ENCODE measurements at places on chromosomes 12 and 14.

GRCh38 chr12:97595936-97596335 is 133.3 kb downstream of the RMST start:
- no peak for DNase-seq

GRCh38 chr12:54723379-54724256 is 75.5 kb upstream of the DCD start:
- DNase-seq = no peak

DNA sequence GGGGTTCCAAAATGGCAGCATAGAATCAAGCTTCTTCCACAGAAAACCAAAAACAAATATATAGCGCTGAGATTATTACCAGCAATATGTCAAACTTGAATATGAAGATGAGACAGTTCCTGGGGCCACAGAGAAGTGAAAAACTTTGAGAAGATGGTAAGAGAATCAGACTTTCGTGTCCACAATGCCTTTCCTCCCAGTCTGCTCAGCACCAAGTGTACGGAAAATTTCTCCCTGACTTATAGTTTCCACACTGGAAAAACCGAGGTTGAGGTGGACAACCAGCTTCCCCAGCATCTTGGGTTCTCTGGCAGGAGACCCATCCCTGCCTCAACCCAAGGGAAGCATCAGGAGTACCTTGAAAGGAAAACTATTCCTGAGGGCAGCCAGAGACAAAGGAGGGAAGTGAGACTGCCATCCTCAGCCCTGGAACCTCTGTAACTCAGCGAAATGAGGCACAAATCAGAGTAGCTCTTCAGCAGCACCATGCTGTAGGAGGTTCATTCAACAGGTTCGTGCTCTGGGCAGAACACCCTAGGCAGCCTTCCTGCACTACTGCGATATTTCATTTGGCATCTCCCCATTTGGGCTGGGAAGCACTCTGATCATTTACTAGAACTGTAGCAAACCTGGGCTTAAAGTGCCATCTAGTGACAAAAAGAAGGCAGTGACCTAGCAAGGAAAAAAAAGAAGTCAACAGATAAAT is 52.4 kb upstream of the CAPRIN2 start:
- DNase-seq = no peak

GRCh38 chr12:59076622-59077021 is 156.3 kb upstream of the LRIG3 start:
- DNase-seq = no peak

- DNase-seq = no peak
Observed at GRCh38 chr14:73777420-73777819, 63.2 kb upstream of the PNMA1 start.

DNA sequence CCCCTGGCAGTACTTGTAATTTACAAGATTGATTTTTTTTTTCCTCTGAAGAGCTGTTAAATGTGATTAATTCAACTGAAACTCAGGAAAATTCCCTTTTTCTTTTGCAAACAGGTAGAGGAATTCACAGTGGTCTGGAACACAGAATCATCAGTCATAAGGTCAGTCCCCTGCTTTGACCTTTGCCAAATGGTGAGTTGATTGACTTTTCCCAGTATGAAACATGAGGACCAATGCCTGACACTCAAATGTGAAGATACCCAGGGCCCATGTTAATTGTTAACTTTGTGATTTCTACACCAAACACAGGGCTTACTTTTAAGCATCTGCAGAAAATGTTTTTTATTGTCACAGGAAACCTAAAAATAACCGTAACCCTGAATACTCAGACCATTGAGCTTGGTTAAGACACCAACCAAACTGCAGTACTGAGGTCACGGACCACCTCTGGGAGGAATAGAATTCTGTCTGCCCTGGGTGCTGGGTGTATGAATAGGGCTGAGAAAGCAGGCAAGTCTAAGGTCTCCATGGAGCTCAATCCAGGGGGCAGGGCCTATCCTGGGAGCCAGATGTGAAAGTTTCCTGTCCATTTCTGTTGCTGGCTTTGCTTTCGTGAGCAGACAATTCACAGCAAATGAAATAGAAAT is 192.4 kb downstream of the TMX1 start:
- no peak for DNase-seq
